ENCODE measurements at places on chromosomes 1 and 21.

DNA sequence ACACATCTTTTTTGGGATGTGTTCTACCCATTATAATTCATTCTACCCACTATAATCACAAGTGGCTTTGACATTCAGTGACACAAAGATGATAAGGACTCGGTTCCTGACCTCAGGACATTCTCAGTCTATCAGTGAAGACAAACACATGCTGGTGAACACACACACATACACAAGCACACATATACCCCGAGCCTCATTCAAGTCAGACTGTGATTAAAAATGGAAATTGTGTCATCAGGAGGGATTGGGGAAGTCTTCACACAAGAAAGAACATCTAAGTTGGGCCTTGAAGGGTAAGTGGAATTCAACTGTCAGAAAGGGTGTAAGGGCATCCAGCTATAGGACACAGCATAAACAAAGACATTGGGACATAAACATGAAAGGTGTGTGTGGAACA is 2.6 kb upstream of the LAD1 start:
- no peak for DNase-seq

- DNase-seq = no peak
Observed at GRCh38 chr1:162404550-162405160, 7.3 kb downstream of the SH2D1B start.

DNA sequence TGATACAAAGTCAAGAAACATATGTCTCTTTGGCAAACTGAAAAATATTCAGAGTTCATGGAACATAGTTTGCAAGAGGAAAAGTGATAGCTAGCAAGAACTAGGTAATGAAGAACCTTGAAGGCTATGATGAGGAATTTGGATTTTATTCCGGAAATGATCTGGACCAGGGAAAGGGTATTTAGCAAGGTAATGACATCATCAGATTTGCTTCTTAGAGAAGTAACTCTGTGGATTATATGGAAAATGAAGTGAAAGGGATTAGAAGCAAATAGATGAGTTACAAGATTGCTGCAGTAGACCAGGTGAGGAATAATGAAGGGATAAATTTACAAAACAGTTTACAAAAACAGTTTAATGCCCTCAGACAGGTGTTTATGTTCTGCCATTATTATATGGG is 197.3 kb downstream of the RASAL2 start:
- DNase-seq = no peak

DNA sequence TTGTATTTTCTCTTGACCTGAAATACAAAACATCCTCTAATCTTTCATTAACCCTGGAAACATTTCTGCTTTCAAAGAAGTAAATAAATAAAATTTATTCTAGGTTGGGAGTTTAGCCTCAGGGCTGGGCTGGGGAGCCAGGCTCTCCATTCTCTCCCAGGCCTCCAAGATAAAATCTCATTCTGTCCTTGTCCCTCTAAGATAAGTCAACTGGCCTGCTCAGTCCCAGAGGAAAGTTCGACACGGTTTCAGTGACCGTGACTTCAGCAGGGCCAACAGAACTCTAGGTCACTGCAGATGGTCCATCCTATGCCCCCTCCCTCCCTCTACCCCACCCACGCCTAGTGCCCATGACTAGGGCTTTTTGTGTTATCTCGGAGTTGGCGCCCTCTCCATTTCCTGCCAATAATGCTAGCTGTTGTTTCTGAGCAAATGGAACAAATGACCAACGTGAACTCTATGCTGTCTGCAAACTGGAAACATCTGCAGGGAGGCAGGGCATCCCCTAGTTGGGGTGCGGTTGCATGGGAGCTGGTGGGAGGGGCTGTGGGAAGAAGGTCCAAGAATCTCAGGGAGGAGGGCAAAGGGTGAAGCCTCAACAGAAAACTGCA is 10.1 kb upstream of the ADORA3 start:
- DNase-seq = no peak

GRCh38 chr1:5845376-5845775 is 146.8 kb downstream of the NPHP4 start:
- DNase-seq = no peak

DNA sequence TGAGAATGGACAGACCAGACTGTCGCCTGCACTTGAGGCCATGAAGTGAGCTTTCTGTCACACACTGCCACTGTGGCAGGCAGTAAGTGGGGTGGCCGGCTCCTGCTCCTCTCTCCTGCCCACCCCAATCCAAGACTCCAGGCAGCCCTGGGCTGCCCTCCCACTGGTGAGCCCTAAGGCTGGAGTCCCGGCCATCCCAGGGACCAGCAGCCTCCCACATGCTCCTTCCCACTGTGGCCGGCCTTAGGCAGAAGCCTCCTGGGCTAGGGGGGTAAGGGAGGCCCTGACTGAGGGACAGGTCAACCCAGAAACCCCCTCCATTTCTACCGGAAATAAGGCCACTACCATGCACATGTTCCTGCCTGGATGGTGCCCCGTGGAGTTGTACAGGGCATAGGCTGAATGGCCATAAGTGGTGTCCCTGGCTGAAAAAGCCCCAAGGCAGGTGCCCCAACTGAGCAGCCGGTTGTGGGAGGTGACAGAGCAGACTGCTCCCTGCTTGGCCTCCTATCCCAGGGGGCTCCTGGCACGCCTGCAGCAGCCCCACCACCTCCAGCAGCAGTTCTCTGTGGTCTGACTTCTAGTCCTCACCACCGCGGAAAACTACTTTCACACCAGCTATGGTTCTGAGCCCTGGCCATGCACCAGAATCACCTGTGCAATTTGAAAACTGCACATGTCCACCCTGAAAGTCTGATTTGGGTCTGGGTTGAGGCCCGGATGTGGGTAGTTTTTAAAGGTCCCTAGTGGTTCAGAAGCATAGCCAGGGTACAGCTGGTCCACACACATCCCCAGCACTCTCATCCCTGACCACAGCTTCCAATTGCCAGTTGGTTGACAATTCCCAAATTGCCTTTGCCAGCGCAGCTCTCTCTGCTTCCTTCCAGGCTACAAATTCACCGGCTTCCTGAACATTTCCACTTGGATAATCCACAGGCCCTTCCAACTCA is 1.6 kb upstream of the ARTN start:
- no peak for DNase-seq

- no peak for DNase-seq
Observed at GRCh38 chr1:8201331-8201861, 116.5 kb upstream of the SLC45A1 start.

- no peak for DNase-seq
Observed at GRCh38 chr1:175554586-175554985, 188.8 kb downstream of the TNR start.

GRCh38 chr1:177825276-177825901 is 144.5 kb downstream of the SEC16B start:
- DNase-seq = no peak

DNA sequence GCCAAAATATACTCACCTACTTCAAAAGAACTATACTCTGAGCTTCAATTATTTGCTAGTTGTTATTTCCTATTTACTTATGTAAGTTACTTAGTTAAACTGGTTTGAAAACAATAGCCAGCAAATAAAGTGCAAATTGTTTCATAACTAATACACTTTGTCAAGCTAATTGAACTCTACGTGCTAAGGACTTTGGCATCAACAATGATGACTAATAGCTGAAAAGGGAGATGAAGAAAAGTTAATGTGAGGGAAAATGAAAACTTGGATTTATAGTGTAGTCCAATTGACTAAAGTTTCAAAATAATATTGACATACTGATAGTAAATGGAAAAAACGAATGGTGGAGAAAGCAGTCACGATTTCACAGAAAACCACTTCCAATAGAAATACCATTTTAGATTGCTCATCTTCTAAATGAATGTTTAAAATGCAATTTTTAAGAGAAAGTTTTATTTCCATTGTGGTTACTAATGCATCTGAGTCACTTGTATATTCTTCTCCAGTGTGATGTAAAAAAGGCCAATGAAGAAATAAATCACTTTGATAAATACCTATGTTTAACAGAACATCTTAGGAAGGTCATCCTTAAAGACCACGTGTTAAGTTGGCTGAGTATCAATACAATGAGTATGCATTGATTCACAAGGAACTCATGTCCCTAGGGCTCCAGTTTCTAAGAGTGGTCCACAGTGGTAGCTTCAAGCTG is 455.2 kb downstream of the LTN1 start:
- DNase-seq = no peak

DNA sequence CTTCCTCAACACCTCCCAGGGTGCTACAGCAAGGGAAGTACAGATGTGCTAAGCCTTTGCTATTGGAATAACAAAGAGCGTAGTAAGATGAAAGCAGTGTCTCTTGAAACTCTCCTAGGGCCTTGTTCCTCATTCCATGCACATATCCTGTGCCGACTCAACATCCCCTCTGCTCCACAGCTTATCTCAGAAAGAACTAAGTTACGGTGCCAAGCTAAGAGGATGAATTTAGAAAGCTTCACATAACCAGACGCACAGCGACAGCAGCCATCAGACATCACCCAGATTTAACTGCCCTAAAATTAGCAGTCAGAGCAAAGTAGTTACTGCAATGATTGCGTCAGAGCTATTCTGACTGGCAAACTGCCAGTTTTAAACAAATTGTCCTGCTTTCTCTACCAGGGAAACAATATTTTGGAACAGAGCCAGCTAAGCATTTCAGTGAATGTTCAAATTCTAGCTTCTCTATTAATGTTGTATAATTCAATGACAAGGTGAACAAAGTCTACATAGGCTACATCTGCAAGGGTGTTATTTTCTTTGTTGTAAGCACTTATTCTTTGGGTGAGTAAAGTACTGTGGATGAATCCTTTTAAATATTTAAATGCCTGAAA is 9.5 kb downstream of the SIPA1L2 start:
- no peak for DNase-seq

DNA sequence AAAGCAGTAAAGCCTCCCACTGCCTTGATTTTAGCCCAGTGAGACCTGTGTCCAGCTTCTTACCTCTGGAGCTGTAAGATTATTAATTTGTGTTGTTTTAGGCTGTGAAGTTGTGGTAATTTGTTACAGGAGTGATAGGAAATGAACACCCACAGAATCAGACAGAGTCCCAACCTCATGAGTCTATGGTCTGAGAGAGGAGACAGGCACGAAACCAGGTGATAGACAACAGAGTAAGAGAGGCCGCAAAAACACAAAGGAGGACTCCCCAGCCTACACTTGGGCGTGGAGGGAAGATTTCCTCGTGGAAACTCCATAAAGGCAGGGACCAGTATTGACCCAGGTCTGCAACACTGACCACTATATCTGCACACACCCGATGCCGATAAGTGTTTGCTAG is 234.6 kb upstream of the JUN start:
- no peak for DNase-seq

All from stimulated activated CD8-positive, alpha-beta memory T cell treated with anti-CD3 and anti-CD28 coated beads, Interleukin-12 subunit alpha, Interleukin-12 subunit beta, amount 100 ng/mL, for 4 hours (primary cell).